ENCODE measurements at places on chromosomes 5 and 9.

GRCh38 chr9:135273008-135273407, 185.5 kb downstream of the OLFM1 start:
- no peak for DNase-seq

- DNase-seq: no peak
Observed at GRCh38 chr9:88706193-88707113, 171.5 kb downstream of the NXNL2 start.

DNA sequence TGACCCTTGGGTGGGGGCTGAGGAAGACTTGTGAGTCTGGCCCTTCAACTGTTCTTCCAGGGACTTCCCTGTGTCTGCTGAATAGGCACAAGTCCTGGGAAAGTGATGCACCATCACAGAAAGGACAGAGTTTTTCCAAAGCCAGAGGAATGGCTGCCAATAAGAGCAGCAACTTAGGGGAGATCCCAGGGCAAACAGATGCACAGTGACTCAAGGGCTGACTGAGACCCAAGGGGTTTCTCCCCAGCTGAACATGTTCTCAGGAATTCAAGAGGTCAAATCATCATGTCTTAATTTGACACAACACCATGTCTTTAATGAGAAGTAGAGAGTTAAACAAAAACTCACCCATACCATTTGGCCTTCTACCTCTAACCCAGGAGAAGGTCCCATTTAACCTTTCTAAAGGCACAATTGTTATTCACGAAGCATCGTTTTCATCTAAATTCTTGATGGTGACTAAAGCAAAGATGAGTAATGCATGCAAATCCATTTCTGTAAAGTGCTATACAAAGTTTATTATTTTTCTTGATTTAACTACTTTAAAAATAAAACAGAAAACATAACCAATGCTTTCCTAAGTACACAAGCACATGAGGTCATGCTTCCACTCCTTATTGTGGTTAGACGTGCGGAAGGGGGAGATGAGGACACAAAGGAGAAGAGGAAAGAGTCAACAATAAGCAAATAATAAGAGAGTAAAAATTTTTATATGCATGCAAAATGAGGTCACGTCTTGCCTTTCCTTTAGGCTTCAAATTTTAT, 324.1 kb downstream of the PLK2 start:
- no peak for DNase-seq

DNA sequence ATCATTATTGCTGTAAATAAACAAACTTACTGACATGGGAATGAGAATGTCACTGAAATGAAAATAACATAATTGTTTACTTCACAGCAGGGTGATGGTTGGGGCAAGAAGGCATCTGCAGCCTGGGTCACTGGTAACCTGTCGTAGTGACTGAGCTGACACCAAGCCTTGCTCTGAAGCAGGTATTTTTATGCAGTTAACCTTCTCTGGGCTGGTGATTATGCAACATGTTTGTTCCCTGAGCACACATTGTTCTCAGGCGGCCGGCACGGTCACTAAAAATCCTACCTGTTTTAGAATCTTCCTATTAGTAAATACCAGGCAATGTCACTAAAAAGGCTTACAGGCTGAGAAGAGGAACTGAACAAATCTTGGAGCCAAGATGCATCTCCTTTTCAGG, 157.7 kb upstream of the NR3C1 start:
- DNase-seq: no peak

GRCh38 chr5:139670369-139671095, 22.4 kb downstream of the CXXC5 start:
- no peak for DNase-seq

GRCh38 chr9:98374385-98375051, 119.1 kb upstream of the TBC1D2 start:
- no peak for DNase-seq

- no peak for DNase-seq
Observed at GRCh38 chr5:135718651-135719050, 115.8 kb upstream of the SLC25A48 start.

- no peak for DNase-seq
Observed at GRCh38 chr5:25516141-25516540, 871.4 kb upstream of the CDH10 start.

DNA sequence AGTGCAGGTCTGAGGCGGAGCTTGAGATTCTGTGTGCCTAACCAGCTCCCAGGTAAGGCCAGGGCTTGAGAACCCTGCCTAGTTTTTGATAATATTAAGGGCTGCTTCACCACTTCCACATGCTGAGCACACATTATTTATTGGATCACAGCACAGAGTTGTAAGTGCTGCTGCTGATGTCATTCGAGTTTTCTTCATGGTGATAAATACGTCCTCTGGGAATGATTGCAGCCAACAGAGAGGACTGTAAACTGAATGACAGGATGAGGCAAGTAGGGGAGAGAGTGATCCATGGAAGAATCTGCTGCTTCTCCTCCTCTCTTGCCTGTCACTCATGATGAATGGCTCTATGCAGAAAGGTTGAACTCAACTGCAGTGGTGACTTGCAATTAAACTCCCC, 77.9 kb upstream of the VPS13A start:
- no peak for DNase-seq

GRCh38 chr5:109479260-109479860, 69.6 kb upstream of the PJA2 start:
- no peak for DNase-seq

- DNase-seq: no peak
Observed at GRCh38 chr5:94744906-94745305, 126.4 kb downstream of the SLF1 start.

DNA sequence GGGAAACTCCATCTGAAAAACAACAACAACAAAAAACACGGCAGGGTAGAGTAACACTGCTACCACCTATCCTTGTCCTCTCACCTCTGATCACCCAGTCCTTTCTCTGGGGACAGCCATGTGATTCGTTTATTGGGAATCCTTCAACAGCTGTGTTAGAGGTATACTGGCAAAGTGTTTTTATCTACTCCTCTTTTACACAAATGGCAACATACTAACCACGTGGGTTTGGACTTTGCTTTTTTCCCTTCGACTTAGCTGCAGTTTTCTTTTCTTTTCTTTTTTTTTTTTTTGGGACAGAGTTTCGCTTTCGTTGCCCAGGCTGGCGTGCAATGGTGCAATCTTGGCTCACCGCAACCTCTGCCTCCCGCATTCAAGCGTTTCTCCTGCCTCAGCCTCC, 11.2 kb upstream of the SET start:
- DNase-seq: no peak

- no peak for DNase-seq
Observed at GRCh38 chr5:50439221-50439620, 1.9 kb downstream of the EMB start.

GRCh38 chr9:8560560-8561525, 761.3 kb upstream of the DMAC1 start:
- DNase-seq: no peak
